ENCODE measurements at places on chromosomes 4 and X.

DNA sequence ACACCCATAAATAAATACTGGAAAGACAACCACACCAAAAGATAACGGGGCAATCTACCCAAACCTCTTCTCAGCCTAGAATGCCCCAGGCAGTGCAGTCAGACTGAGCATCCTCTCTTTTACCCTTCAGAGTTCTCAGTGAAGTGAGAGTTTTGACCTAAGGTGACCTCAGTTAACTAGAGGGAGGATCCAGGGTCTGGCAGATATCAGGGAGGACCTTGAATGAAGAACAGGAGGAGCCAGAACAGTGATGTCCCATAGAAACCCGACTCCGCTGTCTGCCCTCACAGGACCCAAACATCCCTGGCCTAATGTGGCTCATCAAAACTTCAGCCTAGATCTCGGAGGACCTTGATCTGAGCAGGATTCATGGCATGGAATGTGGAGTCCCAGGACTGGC lies at the start of gene MAGEB3:
Gene MAGEB3, plus strand, starts transcription at position 263 of the 400 bp plus-strand sequence. CDS start 5,268 bp downstream, outside the sequence.
- H3K4me1 ChIP-seq = no peaks in the 10 kb centered on the region
- H3K36me3 ChIP-seq = no peaks in the 10 kb centered on the region
- DNase-seq = no peak
- no peak within 1 kb of the TSS for H3K27ac ChIP-seq

DNA sequence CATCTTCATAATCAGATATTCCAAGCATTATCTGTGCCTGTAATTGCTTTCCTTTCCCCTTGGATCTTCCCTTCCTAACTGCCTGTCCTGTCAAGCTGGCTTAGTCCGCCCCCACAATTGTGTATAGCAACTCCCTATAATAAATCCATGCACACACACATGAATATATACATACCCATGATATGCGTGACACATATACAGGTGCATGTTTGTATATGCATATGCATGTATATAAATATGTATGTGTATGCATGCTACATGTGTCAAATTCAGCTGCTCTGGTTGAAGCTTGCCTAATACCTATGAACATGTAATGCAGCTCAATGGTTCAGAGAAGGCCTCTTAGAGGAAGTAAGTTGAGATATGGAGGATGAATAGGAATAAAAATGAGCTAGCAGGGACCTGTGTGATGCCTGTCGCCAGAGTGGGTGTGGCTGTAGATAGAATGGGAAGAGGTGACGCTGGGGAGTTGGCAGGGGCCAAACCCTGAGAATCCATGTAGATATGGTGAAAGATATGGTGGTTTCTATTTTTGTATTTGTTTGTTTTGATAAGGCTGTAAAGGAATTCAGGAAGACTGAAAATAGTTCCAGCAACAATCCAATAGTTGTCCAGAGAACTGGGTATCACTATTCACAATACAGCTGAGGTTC lies 595.0 kb upstream of the BOD1L1 start:
- H3K4me1 ChIP-seq = no peaks in the 10 kb centered on the region
- H3K27ac ChIP-seq = no peak overlapping the region
- no peaks in the 10 kb centered on the region for H3K27me3 ChIP-seq
- H3K36me3 ChIP-seq = no peaks in the 10 kb centered on the region
- no peak for DNase-seq

- peaks cover 31% of the 10 kb centered on the region for H3K27me3 ChIP-seq
- H3K4me1 ChIP-seq = no peaks in the 10 kb centered on the region
- H3K36me3 ChIP-seq = no peaks in the 10 kb centered on the region
Observed at GRCh38 chr4:6303943-6304342, 34.3 kb downstream of the WFS1 start.

DNA sequence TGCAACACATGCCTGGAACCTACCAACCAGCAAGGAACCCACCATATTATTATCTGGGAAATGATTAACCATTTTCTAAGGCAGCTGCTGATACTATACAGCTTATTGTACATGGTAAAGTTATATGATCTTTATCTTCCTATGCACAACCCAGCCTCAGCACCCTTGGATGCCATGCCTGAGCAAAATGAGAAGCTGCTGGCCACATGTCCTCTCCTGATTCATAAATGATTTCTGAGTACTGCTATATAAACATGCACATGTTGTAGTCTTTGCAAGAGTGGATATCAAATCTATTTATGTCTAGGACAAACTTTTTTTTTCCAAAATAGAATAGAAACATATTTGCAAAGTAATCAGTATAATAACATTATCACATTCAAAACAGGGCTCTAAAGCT lies 1043.6 kb downstream of the CCSER1 start:
- H3K27me3 ChIP-seq = no peaks in the 10 kb centered on the region
- no peaks in the 10 kb centered on the region for H3K4me1 ChIP-seq
- no peak for DNase-seq
- no peak overlapping the region for H3K27ac ChIP-seq

DNA sequence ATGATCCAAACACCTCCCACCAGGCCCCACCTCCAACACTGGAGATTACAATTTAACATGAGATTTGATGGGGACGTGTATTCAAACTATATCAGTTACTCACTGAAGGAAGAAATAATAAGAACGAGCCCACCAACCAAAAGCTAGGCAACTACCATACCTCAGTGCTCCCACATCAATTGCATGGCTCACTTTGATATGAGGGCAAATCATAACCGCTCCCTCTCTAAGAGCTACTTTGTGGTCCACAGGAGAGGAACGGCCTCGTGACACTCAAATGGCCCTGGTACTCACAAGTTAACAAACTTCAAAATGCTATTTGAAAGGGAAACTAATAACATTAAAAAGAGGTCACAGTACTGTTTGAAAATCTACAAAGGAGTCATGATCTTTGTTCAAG lies 170.7 kb upstream of the SLC7A11 start:
- no peak overlapping the region for H3K4me3 ChIP-seq
- no peak for DNase-seq
- no peak overlapping the region for H3K27ac ChIP-seq

DNA sequence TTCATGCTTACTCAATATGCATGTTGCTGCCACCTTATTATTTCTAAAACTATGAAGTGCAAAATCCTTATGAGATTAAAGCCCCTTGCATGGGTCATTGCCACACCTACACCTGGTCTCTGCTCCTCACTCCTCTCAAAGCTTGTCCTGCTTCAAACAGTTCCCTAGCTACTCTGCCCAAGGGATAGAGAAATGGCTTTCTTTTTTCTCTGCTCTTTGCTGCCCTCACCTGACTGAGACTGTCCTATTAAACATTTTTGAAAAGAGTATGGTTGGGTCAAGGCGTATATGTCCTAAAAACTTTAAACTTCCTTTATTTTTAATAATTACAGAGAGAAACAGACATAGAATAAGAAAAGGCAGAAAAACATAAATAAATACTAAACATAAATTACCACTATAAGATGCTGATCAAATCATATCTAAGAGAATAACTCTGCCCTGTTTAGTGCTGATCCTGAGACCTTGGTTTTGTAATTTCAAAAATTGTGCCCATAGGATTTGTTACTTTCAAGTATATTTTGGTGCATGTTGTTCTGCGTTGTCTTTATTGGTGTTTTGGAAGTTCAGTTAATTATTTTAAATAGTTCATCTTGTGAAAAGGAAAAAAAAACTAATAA lies 704.9 kb upstream of the PABPC4L start:
- no peaks in the 10 kb centered on the region for H3K36me3 ChIP-seq
- no peak overlapping the region for H3K4me3 ChIP-seq
- H3K27ac ChIP-seq = no peak overlapping the region
- no peaks in the 10 kb centered on the region for H3K27me3 ChIP-seq
